ENCODE measurements at places on chromosomes 4 and X. TPM values are rescaled to one million over a fixed set of nuclear protein-coding genes. Genes with fewer than 3 reads are reported as not detected.

GRCh38 chrX:136754651-136755050 lies 26.1 kb downstream of the ARHGEF6 start:
- no peaks in the 10 kb centered on the region for H3K27me3 ChIP-seq
- DNase-seq: no peak
- H3K36me3 ChIP-seq: no peaks in the 10 kb centered on the region
- no peaks in the 10 kb centered on the region for H3K4me1 ChIP-seq

DNA sequence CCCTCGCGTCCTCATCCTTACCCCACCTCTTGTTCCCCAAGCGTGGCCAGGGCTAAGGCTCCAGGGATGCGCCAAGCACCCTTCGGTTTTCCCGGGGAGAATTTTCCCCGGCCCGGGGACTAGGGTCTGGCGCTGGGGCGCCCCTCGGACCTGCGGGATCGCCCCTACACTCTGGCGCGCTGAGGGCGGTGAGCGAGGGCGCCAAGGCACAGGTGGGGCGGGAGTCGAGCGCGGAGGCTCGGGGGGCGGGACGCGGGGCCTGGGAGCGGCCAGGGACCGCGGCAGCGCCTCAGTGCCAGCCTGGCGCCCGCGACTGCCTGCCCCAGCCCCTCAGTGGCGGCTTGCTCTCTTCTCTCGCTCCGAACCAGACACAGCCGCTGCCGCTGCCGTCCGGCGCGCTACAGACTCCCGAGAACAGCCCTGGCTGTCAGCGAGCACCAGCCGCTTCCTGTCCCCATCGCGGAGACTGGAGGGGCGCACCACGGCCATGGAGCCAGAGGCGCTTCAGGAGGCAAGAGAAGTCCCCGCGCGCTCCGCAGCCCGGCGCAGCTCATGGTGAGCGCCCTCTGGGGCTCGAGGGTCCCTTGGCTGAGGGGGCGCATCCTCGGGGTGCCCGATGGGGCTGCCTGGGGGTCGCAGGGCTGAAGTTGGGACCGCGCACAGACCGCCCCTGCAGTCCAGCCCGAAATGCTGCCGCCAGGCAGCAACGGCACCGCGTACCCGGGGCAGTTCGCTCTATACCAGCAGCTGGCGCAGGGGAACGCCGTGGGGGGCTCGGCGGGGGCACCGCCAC lies at the start of gene DRD5:
DRD5 (plus strand) TSS at position 292 of the 793 bp plus-strand sequence; CDS start at position 688, 396 bp downstream.
- H3K4me3 ChIP-seq: no peak within 1 kb of the TSS
- no peaks in the 10 kb centered on the region for H3K4me1 ChIP-seq
- DNase-seq: no peak

DNA sequence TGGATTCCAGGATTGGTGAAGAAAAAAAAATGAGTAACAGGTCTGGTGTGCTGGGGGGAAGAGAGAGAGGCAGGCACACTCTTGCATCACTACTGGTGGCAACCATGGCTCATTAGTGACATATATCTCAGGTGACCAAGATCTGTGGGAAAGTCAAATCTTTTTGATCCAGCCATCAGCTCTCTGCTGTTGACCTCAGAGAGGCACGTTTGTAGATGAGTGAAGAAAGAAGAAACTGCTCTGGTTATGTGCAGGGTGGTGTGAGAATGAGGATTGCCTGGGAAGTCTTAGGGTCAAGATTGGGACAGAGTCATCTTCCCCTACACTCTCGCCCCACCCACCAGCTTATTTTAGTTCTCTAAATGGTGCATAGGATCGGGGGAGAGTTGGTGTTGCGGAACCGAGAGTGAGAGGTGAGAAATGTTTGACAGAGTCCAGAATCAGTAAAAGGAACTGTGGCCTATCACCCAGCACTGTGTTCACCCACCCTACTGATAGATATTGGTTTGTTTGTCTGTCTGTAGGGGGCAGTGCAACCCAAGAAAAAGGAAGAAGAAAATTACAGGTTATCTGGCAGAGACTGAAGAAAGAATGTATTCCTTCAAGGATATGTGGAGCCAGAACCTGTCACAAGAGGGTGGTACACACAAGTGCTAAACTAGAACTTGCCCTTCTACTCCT lies 21.9 kb downstream of the ARMCX6 start:
- DNase-seq: peak; percentile 29
- no peaks in the 10 kb centered on the region for H3K36me3 ChIP-seq
- no peaks in the 10 kb centered on the region for H3K4me1 ChIP-seq
- no peak overlapping the region for H3K27ac ChIP-seq
- H3K27me3 ChIP-seq: no peaks in the 10 kb centered on the region
- no peak overlapping the region for H3K4me3 ChIP-seq

DNA sequence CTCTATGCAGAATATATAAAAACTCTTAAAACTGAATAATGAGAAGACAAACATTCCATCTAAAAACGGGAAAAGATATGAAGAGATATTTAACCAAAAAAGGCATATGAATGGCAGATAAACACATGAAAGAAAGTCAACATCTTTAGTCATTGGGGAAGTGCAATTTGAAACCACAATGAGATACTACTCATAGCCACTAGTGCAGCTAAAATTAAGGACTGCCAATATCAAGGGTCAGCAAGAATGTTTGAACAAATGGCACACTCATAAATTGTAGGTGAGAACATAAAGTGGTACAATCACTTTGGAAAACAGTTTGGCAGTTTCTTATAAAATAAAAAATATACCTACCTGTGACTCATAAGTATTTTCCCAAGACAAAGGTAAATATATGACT lies 534.9 kb upstream of the DIPK2B start:
- H3K27ac ChIP-seq: no peak overlapping the region
- no peak overlapping the region for H3K4me3 ChIP-seq
- DNase-seq: no peak
- no peaks in the 10 kb centered on the region for H3K27me3 ChIP-seq
- H3K36me3 ChIP-seq: no peaks in the 10 kb centered on the region

DNA sequence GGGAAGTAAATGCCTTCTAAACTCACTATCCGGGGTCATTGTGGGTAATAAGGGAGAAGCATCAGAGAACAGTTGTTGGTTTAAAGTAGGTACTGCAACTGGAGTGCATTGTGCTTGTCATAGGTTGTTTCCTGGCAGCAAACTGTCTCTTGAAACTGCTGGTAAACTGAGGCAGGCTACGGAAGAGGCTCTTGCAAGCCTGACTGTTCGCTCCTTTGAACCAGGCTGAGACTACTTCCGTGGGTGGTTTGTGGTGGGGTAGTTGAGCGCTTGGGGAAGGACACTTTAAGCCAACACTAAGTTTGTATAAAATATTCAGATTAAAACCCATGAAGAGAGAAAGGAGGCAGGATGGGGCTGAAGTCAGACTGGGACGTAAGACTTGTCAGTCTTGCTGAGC lies 45.2 kb upstream of the WDR1 start:
- H3K4me1 ChIP-seq: peaks cover 17% of the 10 kb centered on the region
- H3K36me3 ChIP-seq: no peaks in the 10 kb centered on the region
- no peaks in the 10 kb centered on the region for H3K27me3 ChIP-seq

- H3K4me1 ChIP-seq: no peaks in the 10 kb centered on the region
- no peak overlapping the region for H3K27ac ChIP-seq
- H3K4me3 ChIP-seq: no peak overlapping the region
- no peaks in the 10 kb centered on the region for H3K36me3 ChIP-seq
- DNase-seq: no peak
Measured at GRCh38 chr4:10611673-10612072, 72.9 kb downstream of the CLNK start.

DNA sequence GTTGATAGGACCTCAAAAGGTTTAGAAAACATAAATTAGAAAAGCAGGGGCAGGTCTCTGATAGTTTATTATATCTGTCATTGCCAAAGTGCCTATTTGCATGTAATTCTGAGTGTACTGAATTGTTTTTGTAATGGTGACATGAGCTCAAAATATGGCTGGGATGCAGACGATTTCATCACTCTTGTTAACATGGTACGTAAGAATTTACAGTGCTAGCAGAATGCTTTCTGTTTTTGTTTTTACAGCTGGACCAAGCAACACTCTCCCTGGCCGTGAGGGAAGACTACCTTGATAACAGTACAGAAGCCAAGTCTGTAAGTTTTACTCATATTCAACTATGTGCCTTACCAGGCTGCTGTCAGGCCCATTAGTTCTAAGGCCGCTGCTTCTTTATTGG lies 58.1 kb downstream of the PHEX start:
- H3K4me3 ChIP-seq: no peak overlapping the region
- H3K36me3 ChIP-seq: no peaks in the 10 kb centered on the region
- no peaks in the 10 kb centered on the region for H3K4me1 ChIP-seq

DNA sequence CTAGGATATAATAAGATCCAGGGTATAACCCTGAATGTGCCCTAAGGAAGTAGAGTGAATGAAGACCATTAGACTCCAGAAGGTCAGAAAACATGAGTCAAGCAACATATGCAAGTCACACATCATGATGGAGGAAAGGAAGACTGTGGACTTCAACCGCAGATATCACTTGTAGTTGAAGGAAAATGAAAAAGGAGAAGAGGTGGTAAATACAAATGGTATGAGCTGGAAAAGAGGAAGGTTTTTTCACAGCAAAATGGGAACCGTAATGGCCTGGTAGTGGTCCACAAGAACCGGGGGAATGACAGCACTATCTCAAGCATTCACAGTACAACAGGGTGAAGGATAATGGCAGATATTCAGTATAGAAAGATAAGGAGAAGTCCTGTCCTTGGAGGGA lies 5.2 kb upstream of the SCFD2 start:
- H3K4me1 ChIP-seq: no peaks in the 10 kb centered on the region
- no peak overlapping the region for H3K27ac ChIP-seq
- no peaks in the 10 kb centered on the region for H3K27me3 ChIP-seq
- H3K36me3 ChIP-seq: no peaks in the 10 kb centered on the region
- H3K4me3 ChIP-seq: no peak overlapping the region

- H3K4me3 ChIP-seq: no peak overlapping the region
- H3K4me1 ChIP-seq: no peaks in the 10 kb centered on the region
- DNase-seq: no peak
- H3K36me3 ChIP-seq: no peaks in the 10 kb centered on the region
- H3K27ac ChIP-seq: no peak overlapping the region
- no peaks in the 10 kb centered on the region for H3K27me3 ChIP-seq
Measured at GRCh38 chr4:162865102-162865501, 301.6 kb downstream of the NAF1 start.

- no peaks in the 10 kb centered on the region for H3K27me3 ChIP-seq
- no peak overlapping the region for H3K4me3 ChIP-seq
- no peaks in the 10 kb centered on the region for H3K4me1 ChIP-seq
- no peak for DNase-seq
- H3K27ac ChIP-seq: no peak overlapping the region
Measured at GRCh38 chr4:76850010-76850441, 47.9 kb downstream of the SOWAHB start.

DNA sequence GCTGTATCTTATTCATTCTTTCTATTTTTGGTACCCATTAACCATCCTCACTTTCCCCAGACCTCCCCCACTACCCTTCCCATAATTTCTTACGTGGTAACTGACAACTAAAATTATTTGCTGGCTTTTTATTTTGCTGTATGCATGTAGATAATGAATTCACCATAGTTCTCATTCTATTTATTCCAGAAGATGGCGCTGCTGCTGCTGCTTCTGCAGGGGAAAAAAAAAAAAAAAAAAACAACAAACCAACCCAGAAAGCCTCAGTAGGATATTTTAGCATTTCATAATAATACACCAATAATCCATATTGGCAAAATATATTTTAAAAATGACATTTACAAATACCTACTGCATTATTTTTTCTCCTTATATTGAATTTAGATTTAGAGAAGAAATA lies 416.6 kb upstream of the MAGEB18 start:
- DNase-seq: no peak
- H3K36me3 ChIP-seq: no peaks in the 10 kb centered on the region
- H3K4me1 ChIP-seq: no peaks in the 10 kb centered on the region
- no peak overlapping the region for H3K27ac ChIP-seq
- H3K4me3 ChIP-seq: no peak overlapping the region
- no peaks in the 10 kb centered on the region for H3K27me3 ChIP-seq

GRCh38 chrX:7435822-7436221 lies 287.9 kb upstream of the PUDP start:
- DNase-seq: no peak
- H3K27ac ChIP-seq: no peak overlapping the region
- no peaks in the 10 kb centered on the region for H3K27me3 ChIP-seq
- no peak overlapping the region for H3K4me3 ChIP-seq

GYPB gene
- total RNA-seq: not detected

POU4F2 gene
- not detected for total RNA-seq

TMLHE gene
- total RNA-seq: 54.1 TPM

AMOT gene
- total RNA-seq: 16.3 TPM

TCEAL7 gene
- 2.3 TPM for total RNA-seq

HTR2C gene
- not detected for total RNA-seq

XAGE2 gene
- total RNA-seq: not detected

SLC4A4 gene
- total RNA-seq: 64.8 TPM

ARMCX6 gene
- 21.3 TPM for total RNA-seq

CFAP47 gene
- 2.9 TPM for total RNA-seq
